ENCODE measurements at places on chromosomes 11 and 22. TPM values are rescaled to one million over a fixed set of nuclear protein-coding genes. Genes with fewer than 3 reads are reported as not detected.
A peak's percentile ranks its signal among the peaks of the same experiment; 100 is the strongest.

DNA sequence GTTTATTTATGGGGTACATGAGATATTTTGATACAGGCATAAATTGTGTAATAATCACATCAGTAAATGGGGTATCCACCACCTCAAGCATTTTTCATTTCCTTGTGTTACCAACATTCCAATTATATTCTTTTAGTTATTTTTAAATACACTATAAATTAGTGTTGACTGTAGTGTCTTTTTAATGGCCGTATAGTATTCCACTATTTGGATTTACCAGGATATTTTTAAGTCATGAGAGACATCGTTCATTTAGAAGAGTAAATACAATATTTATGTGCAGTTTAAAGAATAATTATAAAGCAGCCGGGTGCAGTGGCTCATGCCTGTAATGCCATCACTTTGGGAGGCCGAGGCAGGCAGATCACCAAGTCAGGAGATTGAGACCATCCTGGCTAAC lies 6.2 kb upstream of the SPI1 start:
- no peak for DNase-seq

GRCh38 chr11:114025329-114025907 lies 34.1 kb upstream of the ZBTB16 start:
- no peak for DNase-seq

GRCh38 chr11:108679045-108679444 lies 14.2 kb downstream of the DDX10 start:
- DNase-seq = no peak

- DNase-seq = no peak
Measured at GRCh38 chr22:46780453-46780852, 18.0 kb downstream of the TBC1D22A start.

Gene FAT3
- 0.06 TPM for total RNA-seq

Gene TRIM6
- 0.40 TPM for total RNA-seq

DNA sequence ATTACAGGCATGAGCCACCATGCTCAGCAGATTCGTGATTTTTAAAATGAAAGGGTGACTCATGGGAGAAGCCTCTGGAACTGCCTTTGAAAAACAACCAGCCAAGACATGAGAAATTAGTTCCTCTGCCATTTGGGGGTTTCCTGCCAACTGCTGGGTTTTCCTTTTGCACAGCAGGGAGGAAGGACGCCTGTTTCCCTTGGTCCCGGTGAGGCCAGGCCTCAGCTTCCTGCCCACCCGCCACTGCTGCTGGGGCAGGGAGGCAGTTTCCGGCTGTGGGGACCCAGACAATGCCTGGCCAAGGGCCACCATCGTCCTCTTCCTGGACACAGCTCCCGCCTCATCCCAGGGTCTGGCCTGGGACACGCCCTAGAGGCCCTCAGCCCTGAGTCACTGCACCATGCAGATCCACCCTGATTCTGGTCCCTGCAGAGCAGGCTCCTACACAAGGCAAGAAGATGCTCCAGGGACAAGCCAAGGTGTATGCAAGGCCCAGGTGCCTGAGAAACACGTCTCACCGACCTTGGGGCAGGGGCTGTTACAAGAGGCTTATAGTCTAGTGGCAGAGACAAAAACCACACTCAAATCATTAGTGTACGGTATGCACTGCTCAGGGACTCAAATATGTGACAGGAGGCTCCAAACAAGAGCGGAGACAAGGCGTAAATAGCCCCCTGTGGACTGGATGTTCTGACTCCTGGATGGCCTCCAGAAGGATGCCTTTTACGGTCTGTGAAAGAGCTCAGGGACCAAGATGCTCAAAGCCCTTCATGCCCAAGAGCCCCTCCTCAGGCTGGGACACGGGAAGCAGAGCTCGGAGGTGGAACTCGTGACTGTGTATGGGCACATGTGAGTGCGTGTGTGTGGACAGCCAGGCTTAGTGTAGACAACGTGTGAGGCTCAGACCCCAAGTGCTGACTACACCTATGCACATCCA lies 10.0 kb downstream of the PPM1F start:
- DNase-seq = peak; percentile 43

DNA sequence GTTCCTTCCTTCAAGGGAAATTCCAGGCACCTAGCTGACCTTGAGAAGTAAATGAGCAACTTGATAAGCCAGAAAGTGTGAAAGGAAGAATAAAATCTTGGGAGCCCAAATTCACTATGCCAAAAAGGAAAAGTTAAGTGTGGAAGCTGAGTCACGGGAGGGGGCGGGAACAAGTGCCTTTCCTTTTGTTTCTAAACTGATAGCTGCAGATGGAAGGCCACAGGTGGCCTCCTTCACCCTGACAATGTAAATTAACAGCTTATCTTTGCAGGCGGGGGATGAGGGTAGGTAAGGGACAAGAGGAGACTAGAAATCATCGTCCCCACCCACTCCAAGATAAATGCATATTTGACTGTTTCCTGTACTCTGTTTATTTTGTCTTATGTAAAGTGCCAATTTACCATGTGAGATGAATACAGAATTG lies 36.4 kb upstream of the TREH start:
- no peak for DNase-seq

- DNase-seq = peak; percentile 50
Measured at GRCh38 chr11:2298795-2299761, 2.6 kb downstream of the C11orf21 start.

- DNase-seq = no peak
Measured at GRCh38 chr11:112958670-112959069, 2.5 kb upstream of the NCAM1 start.

Gene RPL3
- 1,637 TPM for total RNA-seq

Gene RAB36
- 1.2 TPM for total RNA-seq

Gene CHRM4
- 0.67 TPM for total RNA-seq

DNA sequence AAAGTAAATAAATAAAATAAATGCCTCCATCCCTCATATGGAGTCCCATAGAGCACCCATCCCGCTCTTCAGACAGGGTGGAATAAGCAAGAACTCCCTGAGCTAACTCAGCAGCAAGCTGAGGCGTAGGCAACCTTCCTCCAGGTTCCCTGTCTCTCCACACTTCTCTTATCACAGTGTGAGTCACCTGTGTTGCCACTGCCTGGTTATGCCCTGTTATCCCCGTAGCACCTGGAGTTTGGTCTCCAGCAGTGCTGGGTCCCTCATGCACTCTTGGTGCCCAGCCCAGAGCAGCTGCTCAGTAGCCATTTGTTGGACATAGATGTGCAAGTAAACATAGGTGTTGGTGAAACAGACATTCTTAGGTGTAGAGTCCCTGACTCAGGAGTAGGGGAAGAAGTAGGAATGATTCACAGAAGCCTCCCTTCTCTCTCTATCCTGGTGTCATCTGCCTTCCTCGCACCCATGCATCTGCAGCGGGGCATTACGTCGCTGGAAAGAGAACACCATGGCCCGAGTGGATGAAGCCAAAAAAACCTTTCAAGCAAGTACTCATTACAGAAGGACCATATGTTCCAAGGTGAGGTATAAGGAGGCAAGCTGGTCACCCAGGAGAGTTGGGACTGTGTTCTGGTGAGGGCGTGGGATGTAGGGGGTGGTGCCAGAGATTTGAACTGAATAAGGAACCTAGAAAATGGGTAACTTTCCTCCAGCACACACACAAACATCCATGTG lies 56.0 kb downstream of the PISD start:
- no peak for DNase-seq

DNA sequence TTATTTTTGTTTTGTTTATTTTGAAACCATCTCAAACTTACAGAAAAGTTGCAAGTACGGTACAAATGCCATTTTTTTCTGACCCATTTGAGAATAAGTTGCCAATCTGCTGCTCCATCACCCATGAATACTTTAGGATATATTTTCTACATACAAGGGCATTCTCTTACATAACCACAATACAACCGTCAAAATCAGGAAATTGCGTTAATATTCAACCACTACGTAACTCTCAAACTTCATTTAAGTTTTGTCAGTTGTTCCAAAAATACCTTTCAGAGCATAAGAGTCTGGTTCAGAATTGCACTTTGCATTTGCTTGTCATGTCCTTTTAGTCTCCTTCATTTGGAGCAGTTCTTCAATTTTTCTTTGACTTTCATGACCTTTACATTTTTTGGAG lies 194.3 kb upstream of the BDNF start:
- DNase-seq = no peak

Gene SLC17A6
- total RNA-seq = not detected

GRCh38 chr11:64101461-64101860 lies 64.5 kb downstream of the MACROD1 start:
- no peak for DNase-seq

Gene ZNHIT2
- 7.3 TPM for total RNA-seq

Gene APOA5
- not detected for total RNA-seq

- no peak for DNase-seq
Measured at GRCh38 chr11:12702999-12703453, 28.8 kb downstream of the TEAD1 start.

Gene GLB1L2
- total RNA-seq = 22.6 TPM

DNA sequence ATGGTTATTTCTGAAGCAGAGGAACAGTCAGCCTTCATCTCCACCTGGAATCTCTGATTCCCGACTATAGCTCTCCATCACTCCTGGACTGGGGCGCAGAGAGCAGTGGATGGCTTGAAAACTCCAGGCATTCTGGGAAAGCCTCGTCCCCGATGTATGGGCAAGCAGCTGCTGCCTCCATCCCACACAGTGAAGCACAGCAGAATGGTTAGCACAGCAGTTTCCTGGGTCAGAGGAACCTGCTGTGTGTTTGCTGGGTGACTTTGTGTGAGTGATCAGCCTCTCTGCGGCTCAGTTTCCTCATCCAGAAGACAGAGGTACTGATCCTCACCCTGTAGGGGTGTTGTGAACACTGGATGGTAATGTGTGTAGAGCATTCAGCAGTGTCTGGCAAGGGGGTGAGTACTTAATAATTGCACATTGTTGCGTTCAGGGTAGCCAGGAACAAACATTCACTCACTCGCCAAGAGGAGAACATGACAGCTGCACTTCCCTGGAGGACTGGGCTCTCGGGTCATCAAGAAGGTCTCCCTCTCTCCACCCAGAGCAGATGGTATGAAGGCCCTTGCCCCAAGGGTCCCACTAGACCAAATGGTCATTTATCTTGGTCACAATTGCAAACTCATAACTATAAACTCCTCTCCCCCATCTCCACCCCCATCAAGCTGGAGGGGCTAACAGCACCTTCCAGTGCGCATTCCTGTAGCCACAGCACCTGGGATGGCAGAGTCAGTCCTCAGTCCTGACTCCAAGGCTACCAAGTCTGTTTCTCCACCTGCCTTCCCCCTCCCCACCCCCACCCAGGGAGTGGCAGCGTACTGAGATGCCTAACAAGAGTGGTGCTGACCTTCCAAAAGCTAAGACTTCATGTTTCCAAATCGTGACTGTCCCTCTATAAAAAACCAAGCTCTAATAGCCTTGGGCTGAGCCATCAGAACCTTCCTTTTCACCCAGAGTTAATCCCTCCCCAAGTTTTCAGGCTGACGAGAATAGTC lies 1.5 kb upstream of the CHST1 start:
- no peak for DNase-seq

DNA sequence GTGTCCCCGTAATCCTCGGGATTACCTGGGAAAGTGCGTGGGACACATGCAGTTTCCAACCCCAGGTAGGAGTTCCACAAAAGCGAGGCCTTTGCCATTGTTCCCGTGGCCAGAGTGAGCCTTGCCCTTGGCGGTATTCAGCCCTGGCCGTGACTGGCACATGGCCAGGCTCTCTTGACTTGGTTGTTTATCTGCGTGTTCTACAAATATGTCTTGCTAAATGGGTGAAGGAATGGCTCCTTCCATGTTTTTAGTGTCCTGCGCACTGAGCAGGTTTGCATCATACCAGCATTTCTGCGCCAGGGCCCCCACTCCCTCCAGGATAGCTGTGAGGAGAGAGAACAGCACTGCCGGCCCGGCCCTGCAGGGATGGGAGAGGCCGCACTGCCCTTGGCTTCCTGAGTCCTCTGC lies 20.0 kb downstream of the POLR3H start:
- DNase-seq = peak; percentile 51

- no peak for DNase-seq
Measured at GRCh38 chr11:115613986-115614632, 109.9 kb upstream of the CADM1 start.

DNA sequence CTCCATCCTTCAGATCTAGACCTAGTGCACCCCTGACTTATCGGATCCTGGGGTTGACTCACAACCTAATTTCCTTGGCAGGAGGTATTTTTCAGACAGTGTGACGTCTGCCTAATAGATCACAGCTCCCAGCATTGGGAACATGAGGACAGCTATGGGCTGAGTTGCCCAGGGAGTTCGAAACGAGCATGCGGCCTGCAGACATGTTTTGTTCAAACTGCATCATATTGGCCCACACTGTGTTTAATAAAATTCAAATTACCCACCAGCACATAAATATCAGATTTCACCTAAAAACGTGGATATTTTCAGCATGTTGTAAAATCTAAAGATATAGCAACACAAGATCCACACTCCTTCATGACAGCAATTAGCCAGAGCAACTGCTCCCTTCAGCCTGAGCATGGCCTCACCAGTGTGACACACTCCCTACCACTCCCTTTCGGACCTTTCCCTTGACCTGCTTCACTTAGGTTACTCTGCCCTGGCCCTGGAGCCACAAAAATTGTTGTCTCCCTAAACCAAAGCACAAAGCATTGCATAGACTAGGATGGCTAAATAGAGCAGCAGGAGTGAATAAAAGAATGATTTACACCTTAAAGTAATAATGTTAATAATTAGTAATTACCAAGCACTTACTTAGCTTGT lies 53.6 kb upstream of the USP47 start:
- DNase-seq = no peak

Gene CDKN1C
- total RNA-seq = 10.6 TPM

GRCh38 chr11:14446701-14447169 lies 52.9 kb downstream of the COPB1 start:
- DNase-seq = no peak

Gene EFCAB6
- total RNA-seq = 1.1 TPM

DNA sequence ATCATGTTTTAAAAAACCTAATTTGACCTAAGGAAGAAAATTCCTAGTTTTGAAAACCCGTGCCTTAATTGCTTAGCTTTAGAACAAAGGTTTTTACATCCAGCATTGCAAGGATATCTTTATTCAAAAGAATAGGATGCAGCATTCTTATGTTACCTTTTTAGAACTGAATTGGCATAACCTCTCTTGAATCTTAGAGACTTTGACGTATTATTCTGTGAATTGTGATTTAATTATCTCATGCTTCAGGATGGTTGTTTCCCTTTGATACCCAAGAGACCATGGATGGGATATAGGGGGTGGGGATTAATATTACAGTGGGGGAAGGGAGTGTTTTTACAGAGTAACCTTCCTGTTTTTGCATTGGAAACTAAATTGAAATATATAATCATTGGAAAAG lies 49.4 kb downstream of the ARHGEF12 start:
- no peak for DNase-seq

GRCh38 chr11:61833926-61834277 lies 5.8 kb downstream of the FADS2 start:
- no peak for DNase-seq

Gene DYNC2H1
- 2.0 TPM for total RNA-seq

GRCh38 chr22:29339381-29340235 lies 24.1 kb upstream of the RASL10A start:
- no peak for DNase-seq

Gene ZP1
- not detected for total RNA-seq

GRCh38 chr11:96842731-96843130 lies 452.9 kb downstream of the JRKL start:
- DNase-seq = no peak

Measured in left colon (tissue), 2 donors.